Bone marrow (tissue), 2 donors: ENCODE measurements at places on chromosomes 6 and 20.

GRCh38 chr6:141212296-141212695 is 920.4 kb upstream of the GJE1 start:
- DNase-seq = no peak

DNA sequence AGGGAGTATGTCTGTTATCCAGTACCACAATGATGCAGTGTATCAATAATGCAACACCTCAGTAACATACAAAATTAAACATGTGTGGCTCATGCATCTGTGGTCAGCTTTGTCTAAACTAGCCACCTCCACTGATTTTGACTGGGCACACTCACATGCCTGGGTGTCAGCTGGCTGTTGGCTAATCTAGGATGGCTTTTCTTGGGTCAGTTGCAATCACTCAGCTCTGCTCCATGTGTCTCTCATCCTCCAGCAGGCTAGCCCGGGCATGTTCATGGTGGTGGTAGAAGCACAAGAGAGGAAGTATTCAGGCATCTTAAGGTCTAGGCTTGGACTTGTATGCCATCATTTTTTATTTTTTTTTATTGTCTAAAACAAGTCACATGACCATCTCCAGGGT is 59.3 kb upstream of the JAG1 start:
- DNase-seq = no peak

GRCh38 chr6:47698342-47698787 is at the start of gene ADGRF4:
TSS of gene ADGRF4 (plus strand) at chr6:47698580. CDS start at chr6:47707246, 8,666 bp downstream.
- DNase-seq = no peak

DNA sequence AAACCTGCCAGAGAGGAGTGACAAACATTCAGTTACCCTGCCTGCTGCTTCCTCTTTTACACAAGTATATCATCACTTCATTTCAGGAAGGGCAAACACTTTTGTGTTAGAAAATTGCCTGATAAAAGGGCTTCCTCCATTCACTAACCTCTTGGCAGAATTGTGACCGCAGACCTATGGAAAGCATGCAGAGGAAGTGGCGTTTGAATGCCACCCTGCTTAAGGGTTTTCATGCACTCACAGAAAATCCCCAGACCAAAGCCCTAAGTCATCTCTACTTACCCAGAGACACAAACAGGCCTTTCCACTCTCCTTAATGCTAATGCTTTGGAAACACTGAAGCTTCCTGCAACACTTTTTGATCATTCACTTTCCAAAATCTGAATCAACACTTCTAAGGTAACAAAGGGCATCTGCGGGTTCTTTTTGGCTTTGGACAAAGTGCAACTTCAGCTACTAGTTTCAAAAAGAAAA is 22.1 kb upstream of the RALGAPA2 start:
- DNase-seq = no peak

DNA sequence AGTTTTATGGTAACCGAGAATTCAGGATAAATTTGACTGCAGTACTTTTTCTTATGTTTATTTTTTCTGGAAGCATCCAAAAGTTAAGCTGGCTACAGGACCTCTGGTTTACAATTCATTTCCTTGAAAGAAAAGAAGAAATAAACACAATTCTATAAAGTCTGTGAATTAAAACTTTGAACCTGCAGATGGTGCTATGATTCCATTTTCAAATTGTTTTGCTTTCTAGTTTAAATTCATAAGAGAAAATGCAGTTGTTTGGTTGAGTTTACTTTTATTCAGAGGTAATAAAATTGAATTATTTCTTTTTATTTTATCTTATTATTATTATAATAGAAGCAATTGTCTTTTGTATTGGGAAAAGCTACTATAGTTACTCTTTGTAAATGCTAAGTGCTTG is 1.8 kb upstream of the VIP start:
- peak; percentile 2 for DNase-seq

- no peak for DNase-seq
Observed at GRCh38 chr6:153090241-153090930, 40.7 kb downstream of the RGS17 start.

DNA sequence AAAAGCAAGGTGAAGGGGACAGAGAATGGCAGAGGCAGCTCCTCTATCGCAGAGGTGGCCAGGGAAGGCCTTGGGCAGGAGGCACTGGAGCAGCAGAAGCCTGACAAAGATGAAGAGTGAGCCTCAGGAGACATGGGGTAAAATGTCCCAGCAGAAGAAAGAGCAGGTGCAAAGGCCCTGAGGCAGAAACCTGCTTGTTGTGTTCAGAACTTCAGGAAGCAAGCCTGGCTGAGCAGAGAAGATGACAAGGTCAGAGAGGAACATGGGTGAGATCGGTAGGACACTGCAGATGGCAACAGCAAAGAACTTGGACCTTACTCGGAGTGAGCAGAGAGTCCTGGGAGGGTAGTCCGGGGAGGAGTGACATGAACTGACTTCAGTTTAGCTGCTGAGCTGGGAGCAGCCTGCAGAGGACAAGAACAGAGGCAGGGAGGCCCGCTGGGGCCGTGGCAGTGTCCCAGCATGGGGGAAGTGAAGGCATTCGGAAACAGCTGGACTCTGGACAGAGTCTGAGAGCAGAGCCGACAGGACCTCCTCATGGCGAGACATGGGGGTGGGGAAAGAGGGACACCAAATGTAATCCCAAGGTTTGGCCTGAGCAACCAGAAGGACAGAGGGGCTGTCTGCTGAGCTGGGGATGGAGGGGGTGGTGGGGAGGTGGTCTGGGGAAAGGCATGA is 106.3 kb downstream of the PREX1 start:
- no peak for DNase-seq

- no peak for DNase-seq
Observed at GRCh38 chr6:46032110-46032998, 16.7 kb upstream of the CLIC5 start.

DNA sequence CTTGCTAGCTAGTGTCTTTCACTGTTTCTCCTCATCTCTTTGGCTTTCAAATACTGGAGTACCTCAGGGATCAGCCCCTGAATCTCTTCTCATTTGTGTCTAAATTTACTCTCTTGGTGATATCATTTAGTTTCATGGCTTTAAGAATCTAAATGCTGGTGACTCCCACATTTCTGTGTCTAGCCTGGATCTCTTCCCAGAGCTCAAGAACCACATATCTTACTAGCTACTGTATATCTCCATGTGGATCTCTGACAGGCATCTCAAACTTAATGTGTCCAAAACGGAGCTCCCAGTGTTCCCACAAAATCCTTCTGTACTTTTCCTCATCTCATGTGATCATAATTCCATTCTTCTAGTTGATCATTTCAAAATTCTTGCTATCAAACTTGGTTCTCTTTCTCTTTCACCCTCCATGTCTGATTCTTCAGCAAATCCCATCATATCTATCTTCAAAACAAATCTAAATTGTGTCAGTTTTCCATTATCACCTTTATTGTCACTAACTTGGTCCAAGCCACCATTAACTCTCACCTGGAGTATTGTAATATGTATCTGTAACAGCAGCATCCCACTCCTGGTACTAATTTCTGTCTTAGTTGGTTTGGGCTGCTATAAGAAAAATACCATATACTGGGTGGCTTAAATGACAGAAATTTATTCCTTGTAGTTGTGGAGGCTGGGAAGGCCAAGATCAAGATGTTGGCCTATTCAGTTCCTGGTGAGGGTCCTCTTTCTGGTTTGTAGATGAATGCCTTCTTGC is 45.9 kb downstream of the CCDC170 start:
- no peak for DNase-seq

DNA sequence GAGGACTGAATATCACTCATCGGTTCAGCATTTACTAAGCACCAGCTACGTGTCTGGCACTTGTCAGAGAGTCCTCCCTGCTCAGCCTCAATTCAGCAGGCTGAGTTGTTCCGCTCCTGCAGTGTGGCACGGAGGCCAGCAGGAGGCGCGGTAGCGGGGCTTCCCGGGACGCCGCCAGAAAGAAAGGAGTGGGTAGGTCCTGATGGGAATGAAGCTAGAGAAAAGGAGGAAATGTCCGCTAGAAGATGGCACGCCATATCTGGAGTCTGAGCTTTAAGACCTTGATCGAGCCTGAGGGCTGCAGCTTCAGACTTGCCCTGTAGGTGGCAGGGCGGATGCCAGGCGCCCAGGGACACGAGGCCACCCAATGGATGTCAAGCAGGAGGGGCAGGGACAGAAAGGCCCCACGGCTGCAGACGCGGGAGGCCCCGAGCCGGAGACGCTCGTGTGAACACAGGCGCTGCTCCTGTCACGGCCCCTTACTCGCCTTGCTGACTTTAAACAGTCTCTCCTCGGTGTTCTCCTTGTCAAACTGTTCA is 18.7 kb downstream of the SERPINB6 start:
- peak; percentile 53 for DNase-seq

DNA sequence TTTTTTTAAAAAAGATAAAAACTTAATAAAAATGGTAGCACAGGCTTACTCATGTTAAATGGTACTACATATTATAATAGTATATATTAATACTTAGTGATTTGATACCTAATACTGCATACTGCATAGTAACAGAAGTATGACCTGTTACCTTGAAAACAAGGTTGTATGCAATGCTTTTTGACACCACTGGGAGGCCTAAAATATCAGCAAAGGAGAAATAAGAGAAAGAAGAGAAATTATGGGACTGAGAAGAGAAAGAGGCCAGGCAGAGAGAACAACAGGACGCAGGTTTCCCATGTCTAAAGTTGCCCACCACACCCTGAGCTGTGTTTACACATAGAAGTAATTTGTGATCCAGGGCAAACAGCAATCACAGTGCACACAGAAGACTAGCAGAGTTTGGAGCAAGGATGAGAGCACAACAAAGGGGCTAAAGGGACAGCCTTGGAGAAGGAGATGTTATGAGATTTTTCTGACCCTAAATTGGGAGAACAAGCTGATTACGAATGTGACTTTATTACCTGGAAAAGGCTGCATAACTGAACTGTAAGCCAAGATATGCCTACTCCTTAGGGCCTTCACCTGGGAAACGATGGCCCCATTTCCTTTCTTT is 73.2 kb downstream of the ROS1 start:
- DNase-seq = no peak

DNA sequence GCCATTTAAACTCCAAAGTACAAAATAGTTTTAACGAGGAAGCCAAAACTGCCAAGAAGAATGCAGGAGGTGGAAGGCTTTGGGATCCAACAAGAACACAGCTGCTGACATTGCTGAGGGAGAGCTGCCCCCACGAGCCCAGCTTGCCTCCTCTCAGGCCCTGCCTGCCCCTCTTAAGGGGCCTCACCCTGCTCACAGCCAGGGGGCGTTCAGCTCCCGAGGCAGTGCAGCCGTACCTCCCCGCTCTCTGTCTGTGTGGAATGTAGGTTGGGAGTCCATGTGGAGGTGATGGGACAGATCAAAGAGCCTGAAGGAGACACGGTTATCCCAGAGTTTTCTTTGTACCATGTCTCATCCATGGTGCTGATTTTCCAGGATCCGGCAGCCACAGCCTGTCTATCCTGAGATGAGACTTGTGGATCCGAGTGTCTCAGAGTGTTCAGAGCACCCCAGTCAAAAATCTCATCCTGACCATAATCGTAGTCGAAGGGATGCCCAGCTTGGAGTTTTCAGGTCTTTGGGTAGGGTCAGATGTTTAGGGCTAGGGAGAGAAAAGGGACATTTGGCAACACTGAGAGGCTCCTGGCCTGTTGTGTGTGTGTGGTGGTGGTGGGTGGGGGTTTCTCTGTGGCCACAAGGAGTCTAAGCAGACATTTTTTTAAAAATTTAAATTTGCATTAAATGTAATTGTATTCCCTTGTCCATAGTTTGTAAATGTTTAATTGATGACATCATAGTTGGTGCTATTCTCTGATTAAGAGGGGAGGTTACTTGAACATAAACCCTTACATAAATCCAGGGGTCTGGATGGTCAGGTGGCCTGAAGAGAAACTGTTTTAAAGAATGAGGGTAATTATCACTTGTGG is 111.4 kb upstream of the CLDN20 start:
- DNase-seq = no peak

- no peak for DNase-seq
Observed at GRCh38 chr20:63196768-63197470, 19.0 kb downstream of the YTHDF1 start.

GRCh38 chr6:170087941-170088581 is 202.8 kb downstream of the DLL1 start:
- DNase-seq = peak; percentile 73

DNA sequence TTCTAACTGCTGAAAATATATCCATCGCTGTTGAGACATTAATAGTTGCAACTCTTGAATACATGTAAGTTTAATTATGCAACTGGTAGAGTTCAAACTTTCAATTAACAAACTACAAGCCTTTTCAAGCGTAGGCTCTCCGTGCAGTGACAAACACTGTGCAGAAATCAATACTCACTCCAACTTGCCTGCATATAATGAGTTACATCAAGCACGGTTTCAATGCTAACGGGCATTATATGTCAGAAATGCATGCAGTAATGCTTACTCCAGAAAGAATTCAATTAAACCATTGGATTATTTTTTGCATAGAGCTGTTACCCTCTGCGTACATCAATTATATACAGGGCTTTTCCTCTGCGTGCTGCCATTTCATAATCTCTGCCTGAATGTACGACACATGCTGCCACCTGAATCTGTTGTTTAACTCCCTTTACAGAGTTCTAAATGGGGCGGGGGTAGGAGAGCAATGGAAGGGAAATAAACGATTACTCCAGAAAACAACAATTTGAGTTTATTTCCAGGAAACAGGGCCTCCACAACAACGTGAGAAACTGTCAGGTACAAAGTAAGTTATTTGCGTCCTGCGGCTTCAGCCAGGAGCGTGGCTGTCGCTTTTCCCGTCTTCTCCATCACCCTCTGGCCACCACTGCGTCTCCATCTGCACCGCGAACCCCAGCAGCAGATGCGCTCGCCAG is 1.8 kb downstream of the PTPRK start:
- DNase-seq = no peak

DNA sequence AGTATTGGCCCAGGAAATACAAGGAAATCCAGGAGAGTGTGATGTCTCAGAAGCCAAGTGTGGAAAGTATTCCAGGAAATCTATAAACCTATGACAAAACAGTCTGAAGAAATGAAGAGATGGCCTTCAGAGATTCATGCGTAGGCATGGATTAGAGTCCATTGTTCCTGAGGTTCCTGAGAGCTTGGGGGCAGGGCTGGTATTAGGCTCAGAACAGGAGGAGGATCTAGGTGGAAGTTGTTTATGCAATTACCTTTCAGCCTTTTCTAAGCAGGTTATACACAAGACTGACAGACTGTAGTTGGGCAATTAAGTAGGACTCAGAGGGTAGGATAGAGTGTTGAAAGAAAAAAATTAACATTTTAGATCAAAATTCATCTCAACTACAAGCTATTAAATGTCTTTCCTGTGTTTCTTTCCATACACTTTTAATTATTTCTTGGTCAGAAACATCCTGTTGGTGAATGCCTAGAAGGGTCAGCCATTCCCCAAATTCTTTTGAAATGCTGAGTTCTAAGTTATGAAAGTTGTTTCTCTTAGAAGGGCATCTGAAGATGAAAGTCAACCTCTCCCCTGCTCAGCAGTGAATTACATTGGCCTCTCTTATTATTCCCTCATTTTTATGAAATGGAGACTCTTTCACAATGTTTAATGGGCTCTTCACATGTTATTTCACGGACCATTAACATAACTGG is 201.2 kb upstream of the MYLIP start:
- no peak for DNase-seq

DNA sequence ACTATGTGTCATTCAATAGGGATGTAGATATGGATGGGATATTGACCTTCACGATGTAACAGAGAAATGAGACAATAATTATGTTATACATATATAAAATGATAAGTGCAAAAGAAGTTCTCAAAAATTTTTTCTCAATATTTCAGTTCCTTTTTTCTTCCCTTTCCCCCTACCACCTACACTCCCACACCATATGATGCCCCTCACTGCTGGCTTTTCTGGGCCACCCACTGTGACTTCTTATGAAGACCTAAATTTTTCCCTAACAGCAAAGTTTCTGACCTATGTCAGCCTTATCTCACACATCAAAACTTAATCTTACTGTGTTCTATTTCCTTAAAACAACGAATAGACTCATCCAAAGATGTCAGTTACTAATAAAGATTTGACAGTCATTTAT is 89.9 kb upstream of the MYLIP start:
- DNase-seq = no peak

- DNase-seq = no peak
Observed at GRCh38 chr6:72267470-72267869, 354.4 kb upstream of the KCNQ5 start.
